ENCODE measurements at places on chromosomes 2 and 18. TPM values are rescaled to one million over a fixed set of nuclear protein-coding genes. Genes with fewer than 3 reads are reported as not detected.

- no peak for DNase-seq
Measured at GRCh38 chr2:20818820-20819219, 4.1 kb downstream of the LDAH start.

The INPP5D gene
- 564 TPM for total RNA-seq

The FABP1 gene
- 8.6 TPM for total RNA-seq

The ORC4 gene
- total RNA-seq: 86.1 TPM
